ENCODE measurements at places on chromosomes 16 and 17.
A peak's percentile ranks its signal among the peaks of the same experiment; 100 is the strongest.

- DNase-seq = peak; percentile 83
These were observed 2.3 kb downstream of the CLUH start for GRCh38 chr17:2709183-2709661.

DNA sequence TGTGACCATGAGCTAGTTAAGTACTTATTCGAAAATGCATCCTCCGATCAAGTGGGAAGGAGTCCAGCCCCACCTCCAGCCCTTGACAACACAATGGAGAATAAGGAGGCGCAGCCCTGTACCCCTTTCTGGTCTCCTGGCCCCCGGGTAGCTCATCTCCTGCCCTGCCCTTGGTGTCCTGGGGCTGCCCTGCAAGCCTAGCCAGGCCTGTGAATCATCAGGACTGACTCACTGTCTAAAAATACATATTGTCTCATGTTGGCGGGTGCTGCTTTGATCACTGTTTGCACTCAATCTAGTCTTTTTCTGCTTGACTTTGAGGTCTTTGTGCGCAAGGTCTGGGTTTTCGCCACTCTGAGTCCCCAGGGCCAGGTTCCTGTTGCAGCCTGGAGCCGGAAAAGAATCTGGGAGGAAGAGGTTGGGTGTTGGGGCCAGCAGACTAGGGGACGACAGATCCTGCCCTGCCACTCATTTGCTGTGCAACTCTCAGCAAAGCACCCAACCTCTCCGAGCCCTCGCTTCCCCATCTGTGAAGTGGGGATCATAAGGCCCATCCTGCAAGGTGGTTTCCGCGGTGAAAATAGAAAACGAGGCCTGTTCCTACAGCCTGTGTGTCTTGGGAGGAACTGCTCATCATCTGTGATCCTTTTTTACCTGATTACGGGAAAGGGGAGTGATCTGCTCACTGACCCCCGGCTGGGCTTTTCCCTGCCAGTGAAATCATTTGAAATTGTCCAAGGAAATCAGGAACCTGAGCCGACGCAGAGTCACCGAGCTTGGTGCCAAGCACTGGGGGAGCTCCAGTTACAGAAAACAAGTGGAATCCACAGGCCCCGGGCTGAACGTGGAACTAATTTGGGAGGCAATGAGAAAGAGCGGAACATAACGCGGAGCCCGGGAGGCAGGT is 230.4 kb downstream of the PARN start:
- DNase-seq = peak; percentile 86

- DNase-seq = no peak
These were observed 70.8 kb upstream of the KCTD5 start for GRCh38 chr16:2611499-2611862.

DNA sequence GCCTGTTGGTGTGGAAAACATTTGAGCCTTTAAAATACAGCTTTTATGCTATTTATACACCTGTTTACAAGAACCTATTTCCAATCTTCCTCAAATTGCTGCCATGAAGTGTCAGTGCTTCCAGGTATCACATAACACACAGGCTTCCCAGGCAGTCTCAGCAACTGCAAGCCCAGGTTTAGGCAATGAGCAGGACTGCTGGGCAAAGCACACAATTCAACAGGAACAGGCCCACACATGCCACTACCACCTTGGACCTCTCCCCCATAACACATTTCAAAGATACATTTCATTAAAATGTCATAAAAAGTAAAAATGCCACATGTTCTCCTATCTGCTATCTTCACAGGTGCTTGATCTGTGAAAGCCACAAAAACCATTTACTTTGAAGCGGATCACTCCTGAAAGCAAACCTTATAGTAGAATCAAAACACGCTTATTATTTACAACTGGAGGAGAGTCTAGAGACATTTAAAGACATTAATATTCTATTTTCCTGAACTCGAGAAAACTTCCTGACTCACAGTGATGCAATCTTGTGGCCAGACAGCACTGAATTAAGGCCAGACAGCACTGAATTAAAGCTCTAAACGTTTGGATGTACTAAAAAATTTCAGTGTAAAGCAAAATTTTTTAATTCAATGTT is 31.5 kb downstream of the ANKFY1 start:
- DNase-seq = no peak

DNA sequence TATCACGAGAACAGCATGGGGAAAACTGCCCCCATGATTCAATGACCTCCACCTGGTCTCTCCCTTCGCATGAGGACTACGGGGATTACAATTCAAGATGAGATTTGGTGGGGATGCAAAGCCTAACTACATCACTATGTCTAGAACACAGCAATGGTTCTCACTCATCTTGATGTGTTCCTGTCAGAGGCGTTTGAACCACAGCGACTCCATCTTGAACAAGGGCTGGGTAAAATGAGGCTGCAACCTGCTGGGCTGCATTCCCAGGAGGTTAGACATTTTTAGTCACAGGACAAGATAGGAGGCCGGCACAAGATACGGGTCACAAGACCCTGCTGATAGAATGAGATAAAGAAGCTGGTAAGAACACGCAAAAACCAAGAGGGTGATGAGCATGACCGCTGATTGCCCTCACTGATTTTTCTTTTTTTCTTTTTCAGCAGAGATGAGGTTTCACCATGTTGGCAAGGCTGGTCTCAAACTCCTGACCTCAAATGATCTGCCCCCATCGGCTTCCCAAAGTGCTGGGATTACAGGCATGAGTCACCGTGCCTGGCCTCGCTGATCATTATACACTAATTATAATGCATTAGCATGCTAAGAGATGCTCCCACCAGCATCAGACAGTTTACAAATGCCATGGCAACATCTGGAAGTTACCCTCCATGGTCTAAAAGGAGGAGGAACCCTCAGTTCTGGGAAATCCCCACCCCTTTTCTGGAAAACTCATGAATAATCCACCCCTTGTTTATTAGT is 3.0 kb upstream of the PPY start:
- DNase-seq = no peak
